ENCODE measurements at places on chromosomes 2 and 18. TPM values are rescaled to one million over a fixed set of nuclear protein-coding genes. Genes with fewer than 3 reads are reported as not detected.

DNA sequence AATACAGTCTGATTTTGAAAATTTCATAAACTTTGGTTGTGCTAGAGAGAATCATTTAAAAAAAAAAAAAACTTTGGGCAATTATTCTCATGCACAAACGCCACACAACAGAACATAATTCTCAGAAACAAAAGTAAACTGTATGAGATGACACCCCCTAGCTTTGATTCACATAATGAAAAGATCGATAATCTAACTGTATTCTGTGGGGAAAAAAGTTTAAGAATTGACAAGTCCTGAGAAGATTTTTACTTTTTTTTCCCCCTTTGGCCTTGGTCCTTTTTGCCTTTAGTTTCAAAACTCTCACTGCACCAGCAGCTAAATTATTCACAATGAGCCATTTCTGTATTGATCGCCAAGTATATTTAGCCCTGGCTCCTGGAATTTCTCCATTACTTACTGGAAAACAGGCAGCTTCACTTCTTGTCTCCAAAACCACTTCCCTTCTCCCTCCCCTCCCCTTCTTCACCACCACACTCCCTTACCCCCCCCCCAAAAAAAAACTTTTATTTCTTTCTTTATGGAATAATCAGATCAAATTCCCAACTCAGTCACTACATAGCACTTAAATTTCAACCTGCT is 2.0 kb downstream of the IKZF2 start:
- DNase-seq, result no peak

DNA sequence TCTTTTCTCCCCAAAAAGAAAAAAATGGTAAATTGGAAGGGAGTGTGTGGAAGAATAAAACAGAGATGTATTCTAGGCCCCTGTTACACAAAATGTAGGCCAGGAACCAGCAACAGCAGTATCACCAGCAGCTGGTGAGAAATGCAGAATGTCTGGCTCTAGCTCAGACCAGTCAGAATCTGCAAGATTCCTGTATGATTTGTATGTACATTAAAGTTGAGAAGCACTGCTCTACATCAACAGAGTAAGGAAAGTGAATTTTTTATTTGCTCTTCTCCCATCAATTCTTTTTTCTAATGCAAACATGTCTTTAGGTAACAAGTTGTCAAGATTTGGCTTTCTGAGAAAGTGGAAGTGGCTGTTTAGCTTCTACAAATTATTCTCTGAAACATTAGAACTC is 235.4 kb upstream of the FANCL start:
- DNase-seq, result no peak

DNA sequence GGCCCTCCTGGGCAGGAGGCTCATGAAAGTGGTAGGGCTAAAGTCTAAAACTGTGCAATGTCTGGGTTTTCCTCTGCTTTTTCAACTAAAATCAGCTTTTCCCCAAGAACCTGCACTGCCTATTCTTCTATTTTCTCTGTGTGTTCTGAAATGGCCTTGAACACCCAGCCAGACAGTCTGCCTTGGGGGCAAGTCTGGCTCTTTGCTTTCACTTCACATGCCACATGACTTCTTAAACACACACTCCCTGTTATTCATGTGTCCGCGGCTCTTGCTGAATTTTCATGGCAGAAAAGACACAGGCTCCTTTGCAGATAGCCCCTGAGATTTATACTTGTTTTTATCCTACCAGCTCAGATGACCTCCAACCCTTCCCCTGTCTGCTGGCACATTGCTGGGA is 10.6 kb upstream of the RPIA start:
- peak; percentile 13 for DNase-seq

GRCh38 chr2:43943323-43943722 is 52.5 kb downstream of the LRPPRC start:
- DNase-seq, result no peak

DNA sequence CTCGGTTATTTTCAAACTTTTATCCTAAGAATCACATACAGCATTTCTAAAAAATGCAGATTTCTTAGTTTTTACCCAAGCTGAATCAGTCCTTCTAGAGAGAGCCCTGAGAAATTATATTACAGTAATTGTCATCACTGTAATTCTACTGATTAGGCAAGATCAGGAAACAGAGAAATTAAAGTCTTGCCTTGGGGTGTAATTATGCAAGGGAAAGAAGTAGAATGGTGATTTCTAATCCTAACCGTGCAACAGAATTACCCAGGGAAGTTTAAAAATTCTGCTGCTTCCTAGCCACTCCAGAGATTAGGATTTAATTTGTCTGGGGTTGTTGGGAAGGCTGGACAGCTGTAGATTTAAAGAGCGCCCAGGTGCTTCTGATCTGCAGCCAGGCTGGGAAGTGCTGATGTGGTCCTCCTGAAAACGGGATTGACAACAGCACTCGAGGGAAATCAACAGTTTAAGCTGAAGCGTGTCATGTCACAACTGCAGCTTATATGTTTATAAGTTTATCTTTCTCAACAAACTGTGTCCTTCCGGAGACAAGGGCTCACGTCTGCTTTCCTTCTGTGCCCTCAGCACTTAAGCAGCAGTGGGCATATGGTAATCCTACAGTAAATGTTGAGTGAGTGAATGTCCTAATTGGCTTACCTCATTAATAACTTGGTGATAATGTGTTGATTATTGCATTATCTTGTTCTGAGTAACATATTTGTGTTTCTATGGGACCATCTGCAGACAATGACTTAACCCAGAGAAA is 671.9 kb upstream of the SOX11 start:
- no peak for DNase-seq

Gene CTNNA2
- polyA plus RNA-seq, result not detected

GRCh38 chr2:226747288-226747687 is 52.3 kb downstream of the IRS1 start:
- DNase-seq, result no peak

Gene TTC32
- polyA plus RNA-seq, result 20.1 TPM

DNA sequence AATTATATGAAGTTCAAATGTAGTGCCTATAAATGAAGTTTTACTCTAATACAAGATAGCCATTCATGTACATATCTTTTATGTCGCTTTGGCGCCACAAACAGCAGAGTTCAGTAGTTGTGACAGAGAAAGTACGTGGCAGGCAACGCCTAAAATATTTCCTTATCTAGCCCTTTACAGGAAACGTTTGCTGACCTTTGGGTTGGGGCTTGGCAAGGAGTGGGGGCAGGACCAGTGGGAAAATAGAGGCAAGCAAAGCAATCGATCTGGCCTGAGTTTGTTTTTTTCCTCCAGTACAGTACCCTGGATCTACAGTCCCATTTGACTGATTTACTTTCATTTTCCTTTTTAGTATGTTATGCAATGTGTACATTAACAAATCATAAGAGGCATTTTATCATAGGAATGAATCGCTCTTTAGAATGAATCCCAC is 13.1 kb downstream of the CCDC68 start:
- DNase-seq, result peak; percentile 13

- DNase-seq, result no peak
These were observed 133.6 kb downstream of the KCNE4 start for GRCh38 chr2:223185638-223186037.

DNA sequence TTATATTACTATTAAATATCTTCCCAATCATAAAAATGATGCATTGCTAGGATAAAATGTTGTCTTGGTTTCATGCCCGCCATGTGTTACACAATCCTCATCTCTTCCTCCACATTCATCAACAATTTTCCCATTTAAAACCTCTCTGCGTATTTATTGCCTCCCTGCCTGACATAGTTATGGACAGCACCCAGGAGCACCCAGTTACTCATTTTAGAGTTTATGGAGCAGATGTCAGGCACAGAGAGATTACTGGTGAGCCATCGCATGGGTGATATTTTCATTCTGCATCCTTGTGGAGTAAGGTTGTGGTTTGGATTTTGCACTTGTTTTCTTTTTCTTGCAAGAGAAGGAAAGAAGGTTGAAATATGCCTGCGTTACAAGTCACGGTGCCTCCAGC is 116.7 kb upstream of the NPAS2 start:
- no peak for DNase-seq

GRCh38 chr2:190714958-190715357 is 66.1 kb downstream of the NAB1 start:
- no peak for DNase-seq

Gene RNF181
- polyA plus RNA-seq, result 382 TPM

Gene EVX2
- not detected for polyA plus RNA-seq

DNA sequence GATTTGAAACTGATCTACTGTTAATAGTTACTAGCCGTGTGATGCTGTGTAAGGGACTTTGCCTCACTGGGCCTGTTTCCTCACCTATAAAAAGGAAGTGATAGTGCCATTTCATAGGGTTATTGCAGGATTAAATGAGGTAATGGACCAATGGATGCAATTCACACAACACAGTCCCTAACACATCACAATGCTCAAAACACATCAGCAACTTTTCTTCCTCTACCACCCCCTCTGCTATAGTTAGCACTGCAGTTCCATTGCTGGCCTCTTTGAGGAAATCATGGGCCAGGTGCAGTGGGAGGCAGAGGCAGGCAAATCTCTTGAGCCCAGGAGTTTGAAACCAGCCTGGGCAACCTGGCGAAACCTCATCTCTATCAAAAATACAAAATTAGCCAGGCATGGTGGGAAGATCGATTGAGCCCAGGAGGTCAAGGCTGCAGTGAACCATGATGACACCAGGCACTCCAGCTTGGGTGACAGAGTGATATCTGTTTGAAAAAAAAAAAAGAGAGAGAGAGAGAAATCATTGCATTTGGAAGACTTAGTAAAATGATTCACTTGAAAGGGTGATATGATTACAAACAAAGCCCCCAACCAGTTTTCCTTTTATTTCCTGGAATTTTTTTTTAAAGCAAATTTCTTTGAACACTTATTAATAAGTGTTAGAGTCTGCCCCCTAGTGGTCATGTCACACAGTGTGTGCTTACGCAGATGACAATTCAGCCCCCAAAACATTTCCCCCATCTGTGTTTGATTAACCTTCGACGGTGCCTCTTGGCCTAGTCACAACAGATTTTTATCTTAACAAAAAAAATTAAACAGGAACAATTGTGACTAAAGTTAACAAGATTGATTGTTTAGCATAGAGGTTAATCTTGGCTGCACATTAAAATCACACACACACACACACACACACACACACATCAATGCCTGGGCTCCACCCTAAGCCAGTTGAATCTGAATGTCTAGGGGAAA is 88.6 kb upstream of the BCL11A start:
- peak; percentile 63 for DNase-seq

- no peak for DNase-seq
These were observed 10.5 kb upstream of the MTERF4 start for GRCh38 chr2:241112592-241112991.

- no peak for DNase-seq
These were observed 165.7 kb upstream of the SLC14A2 start for GRCh38 chr18:45449418-45450227.

- DNase-seq, result no peak
These were observed 12.9 kb upstream of the CHST9 start for GRCh38 chr18:27198036-27198435.

GRCh38 chr2:176747506-176747905 is 465.1 kb upstream of the HNRNPA3 start:
- no peak for DNase-seq

DNA sequence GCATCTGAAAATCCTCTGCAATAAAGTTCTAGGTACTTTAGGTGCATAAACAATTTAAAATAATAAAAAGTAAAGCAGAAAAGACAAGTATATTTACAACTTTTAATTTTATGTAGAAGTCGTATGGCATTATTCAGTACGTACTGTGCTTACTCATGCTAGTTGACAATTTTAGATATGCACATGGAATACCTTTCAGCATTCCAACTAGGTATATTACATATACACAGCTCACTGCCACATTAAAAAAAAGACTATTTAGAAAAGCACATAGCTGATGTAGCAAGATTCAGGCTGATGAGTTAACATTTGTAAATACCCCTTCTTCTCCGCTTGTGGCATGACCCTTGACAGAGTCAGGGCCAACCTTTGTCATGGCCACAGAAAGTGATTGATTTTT is 171.2 kb downstream of the FBXO15 start:
- no peak for DNase-seq

DNA sequence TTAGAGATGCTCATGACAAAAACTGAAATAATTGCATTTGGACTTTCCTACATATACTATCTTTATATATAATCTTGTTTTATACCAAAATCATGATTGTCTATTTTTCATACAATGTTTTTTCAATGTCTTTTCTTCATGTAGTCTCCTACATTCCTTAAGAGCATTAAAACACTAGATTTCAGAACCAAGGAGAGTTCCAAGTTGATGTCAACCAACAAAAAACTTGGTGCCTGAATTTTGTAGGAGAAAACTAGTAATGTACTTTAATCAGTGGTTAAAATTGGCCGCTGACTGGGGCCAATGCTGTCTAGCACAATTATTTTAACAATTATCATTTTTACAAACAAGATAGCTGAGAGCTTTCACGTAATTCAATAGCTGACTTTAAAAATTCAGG is 678.8 kb downstream of the DCC start:
- no peak for DNase-seq

DNA sequence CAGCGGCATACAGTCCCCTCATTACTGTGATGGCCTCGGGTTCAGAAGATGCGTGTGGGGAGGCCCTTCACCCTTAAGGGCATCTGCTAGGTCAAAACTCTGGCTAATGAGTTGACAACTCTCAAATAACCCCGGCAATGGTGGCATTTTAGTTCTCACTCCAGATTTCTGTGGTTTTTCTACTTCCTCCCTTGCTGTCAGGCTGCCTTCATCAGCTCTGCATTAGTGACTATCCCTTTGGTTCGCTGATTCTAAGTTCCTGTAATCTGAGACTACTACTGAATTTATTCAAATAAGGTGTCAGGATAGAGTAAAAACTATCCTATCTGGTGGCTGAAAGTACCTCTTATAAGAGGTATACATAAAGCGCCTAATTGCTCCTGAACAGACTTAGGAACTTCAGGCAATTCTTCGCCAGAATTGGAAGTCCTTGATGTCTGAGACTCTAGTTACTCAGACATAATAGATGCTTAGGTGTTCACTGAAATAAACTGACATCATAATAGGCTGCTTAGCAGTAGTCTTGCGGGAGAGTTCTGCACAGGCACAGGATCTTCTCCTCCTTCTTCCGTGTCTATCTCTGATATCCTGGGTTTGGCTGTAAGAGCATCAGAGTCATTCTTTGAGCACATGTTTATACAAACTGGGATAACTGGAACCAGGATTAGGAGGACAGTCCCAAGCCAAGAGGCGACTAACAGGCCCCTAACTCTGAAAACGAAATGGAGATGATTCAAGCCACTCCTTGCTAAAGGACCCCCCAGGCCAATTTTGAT is 194.5 kb downstream of the DNER start:
- DNase-seq, result peak; percentile 5

Gene TDRD15
- not detected for polyA plus RNA-seq

DNA sequence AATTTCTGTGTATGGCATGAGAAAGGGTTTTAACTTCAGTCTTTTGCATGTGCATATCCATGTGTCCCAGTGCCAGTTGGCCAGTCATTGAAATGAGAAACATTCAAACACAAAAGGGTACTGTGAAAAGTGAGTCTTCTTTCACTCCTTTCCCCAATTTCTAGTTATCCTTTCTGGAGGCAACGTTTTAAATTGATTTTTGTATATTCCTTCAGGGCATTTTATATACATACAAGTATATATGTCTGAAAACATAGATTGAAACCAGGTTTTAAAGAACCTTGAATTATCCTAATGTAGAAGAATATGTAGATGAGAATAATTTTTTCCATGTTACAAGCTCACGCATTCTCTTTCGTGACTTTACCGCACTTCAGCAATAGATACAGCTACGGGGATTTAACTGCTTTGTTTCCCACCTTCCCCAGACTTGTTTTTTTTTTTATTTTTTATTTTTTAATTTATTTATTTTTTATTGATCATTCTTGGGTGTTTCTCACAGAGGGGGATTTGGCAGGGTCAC is 18.8 kb downstream of the DDX1 start:
- DNase-seq, result no peak
